ENCODE measurements at places on chromosomes 12 and 14. TPM values are rescaled to one million over a fixed set of nuclear protein-coding genes. Genes with fewer than 3 reads are reported as not detected.
A peak's percentile ranks its signal among the peaks of the same experiment; 100 is the strongest.

The ARMH4 gene
- total RNA-seq, result 47.2 TPM

The TPH2 gene
- 1.00 TPM for total RNA-seq

The MYH6 gene
- total RNA-seq, result 0.09 TPM

The BIN2 gene
- 1.1 TPM for total RNA-seq

DNA sequence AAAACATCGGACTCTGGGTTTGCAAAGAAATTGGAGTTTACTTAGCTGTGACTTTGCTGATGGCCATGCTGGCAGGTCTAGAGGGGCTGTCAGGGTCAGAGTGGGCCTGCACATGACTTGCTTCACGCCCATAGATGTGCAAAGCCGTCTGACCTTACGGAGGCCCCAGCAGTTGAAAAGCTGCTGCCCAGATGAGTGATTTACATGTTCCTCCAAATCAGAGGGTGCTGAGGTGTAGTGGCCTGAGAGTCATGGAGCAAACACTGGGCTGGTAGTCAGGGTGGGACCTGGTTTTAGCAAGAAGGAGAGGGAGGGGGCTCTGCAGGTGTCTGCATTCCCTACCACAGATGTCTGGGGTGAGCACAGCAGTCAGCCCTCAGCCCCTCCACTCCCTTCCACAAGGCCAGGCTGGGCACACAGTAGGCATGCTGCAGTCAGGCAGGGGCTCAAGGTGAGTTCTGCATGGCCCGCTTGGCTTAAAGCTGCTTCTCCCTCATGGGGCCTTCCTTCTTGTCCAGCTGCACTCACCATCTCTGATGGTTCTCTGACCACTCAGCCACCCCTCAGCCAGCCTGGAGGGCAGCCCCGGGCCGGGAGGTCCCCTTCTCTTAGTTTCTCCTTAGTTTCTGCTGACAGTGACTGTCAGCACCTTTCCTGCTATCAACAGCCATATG, 34.2 kb upstream of the EML1 start:
- no peak for DNase-seq

DNA sequence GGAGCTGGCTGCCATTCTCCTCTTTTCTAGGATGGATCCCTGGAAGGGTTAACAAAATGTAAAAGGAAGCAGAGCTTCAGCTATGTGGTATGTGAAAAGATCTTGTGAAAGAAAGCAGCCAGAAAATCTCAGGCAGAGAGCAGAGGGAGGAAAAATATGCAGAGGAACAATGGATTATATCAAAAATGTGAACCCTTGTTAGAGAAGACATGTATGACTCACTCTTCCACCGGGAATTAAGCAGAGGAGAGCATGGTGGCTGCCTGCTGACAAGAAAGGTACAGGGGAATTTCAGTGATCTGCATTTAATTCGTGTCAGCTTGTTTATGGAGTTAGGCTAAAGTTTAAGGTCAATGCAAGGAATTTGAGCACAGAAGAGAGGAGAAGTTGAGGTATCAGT, 46.3 kb downstream of the KCNA1 start:
- DNase-seq, result no peak

DNA sequence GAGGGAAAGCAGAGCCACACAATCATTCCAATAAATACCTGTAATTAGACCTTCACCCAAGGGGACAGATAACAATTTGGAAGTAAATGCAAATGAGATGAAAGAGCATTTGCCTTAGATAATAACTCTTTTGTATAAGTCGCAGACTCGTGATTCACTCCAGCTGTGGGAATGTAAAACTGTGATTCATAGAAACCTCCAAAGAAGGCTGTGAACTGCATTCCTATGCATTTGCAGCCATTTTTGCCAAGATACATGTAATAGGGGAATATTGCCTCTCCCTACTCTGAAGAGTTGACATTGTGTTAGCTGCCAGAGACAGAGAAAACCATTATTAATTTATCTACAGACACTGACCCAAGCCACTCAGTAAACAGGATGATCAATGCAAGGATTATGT, 181.9 kb upstream of the ARHGAP5 start:
- no peak for DNase-seq

DNA sequence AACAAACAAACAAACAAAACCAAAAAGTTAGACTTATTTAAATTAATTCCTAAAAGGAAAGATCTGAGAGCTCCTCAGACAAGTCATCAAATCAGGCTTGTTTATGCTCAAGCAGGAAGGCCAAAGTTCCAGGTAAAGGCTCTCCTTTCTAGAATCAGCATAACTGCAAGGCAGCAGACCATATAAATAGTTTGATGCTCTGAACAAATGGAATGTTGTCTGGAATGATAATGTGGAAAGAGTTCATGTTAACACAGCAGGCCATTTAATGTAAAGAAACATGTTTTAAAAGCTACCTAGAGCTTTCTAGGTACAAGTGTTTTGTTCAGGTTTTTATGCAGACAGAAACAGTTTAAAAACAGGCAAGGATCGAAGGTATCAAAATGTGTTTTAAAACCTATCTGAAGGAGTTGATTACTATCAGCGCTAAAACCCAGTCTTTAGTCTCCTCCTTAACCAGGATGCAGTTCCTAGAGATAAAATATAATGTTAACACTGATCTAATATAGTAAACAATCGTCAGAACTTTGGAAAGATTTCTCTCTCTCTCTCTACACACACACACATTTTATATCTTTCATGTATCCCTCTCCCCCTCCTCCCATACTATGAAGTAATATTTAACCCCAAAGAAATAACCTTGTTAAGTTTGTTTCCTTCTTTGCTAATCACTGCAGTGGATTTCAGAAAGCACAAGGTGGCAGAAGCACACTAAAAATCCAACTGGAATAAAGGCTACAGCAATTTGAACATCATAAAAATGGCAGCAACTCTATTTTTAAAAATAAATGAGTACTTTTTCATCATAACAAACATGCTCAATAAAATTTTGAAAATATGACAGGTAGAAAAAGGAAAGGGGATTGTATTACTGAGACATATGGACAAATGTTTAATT, 135.5 kb downstream of the PAWR start:
- peak; percentile 8 for DNase-seq

DNA sequence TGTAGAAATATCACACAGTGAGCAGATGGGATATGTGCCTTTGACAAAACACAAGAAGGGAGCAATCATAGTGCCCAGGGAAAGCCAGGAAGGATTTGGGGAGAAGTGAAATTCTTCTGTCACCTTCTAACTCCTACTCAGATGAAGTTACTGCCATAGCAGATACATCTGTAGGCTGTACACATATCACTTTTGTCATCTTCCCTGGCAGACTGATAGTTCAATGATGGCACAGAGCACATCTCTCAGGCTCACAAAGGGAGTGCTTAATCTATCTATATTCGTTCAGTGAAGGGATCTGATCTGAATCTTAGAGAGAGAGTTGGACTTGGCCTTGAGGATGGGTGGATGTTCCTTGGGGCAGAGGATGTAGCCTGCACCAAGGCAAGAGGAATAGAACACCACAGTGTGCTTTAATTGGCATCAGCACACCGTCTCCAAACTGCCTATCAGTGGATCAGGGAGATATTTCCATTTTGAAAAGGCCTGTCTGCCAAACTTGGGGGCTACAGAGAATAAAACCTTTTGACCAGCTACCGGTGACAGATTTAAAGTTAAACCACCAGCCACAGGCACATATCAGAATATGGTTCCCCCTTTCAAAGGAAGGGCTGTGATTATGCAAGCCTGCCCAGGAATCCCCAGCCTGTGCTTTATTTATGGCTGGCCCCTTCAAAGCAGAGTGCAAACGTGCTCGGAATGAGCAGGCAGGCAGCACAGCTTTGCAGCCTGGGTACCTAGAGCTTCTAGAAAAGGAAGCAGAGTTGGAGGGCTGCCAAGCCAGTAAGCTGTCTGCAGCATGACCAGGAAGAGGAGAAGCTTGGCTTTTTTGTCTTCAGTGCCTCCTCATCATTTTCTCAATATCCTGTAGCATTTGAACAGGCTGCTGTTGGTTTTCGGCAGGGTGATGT, 165.5 kb upstream of the DYRK2 start:
- no peak for DNase-seq

GRCh38 chr14:100988956-100989355, 85.4 kb upstream of the RTL1 start:
- no peak for DNase-seq

GRCh38 chr12:22628228-22628627, 3.3 kb downstream of the ETNK1 start:
- no peak for DNase-seq

GRCh38 chr12:63006536-63006935, 71.6 kb upstream of the PPM1H start:
- DNase-seq, result no peak

DNA sequence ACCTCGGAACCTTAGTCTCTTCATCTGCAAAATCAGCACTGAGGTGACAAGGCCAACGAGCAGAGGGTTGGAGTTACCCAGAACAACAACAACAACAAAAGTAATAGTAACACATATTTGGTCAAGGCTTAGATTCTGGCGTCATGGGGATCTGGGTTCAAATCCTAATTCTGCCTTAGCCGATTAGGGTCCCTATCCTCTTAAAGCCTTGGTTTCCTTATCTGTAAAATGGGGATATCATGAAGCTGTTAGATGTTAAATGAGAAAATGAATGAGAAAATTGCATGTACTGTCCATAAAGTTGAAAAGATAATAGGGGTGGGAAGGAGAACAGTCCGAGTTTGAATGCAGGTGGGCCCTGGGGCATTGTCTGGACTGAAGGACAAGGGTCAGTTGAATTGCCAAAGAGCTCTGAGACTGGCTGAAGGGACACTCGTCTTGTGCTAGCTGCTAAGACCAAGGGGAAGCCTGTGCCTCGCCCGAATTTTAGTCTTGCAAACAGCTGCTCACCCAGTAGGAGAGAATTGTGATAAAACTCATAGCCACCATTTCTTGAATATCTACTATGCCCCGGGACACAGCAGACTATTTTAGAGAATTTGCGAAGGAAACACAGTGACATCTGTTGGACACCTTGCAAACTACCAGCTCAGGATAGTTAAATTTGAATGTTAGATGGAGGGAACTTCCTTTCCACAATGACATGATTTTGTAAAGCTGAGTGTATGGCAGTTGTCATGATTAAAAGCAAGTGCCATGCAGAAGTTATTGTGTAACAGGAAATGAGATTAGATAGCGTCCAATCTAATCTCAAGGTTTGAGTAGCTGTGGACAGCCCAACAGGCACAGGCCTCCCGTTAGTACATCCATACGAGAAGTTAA, 6.8 kb upstream of the HNF1A start:
- DNase-seq, result peak; percentile 75

GRCh38 chr12:104354167-104354867, 50.8 kb downstream of the EID3 start:
- DNase-seq, result no peak

DNA sequence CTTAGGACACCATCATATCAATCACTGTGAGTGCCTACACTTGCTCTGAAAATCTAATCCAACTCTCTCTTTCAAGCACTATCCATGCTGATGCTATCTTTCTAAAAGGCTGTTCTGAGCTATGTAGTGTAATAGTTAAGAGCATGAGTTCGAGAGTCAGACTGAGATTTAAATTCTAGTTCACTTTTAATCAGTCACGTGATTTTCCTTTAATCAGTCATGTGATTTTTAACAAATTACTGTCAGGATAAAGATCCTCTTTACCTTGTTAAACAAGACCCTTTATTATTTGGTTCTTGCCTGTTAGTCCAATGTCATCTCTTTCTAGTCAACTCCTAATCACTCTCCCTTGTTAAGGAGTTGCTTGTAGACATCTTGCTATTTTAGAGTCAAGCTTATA, 653.0 kb downstream of the RPL10L start:
- no peak for DNase-seq

GRCh38 chr12:4829793-4830162, 79.9 kb upstream of the KCNA1 start:
- no peak for DNase-seq

GRCh38 chr14:71799841-71800240, 132.4 kb upstream of the RGS6 start:
- no peak for DNase-seq

- peak; percentile 70 for DNase-seq
Measured at GRCh38 chr12:31353750-31354708, 28.1 kb upstream of the SINHCAF start.

- no peak for DNase-seq
Measured at GRCh38 chr14:41476526-41476925, 130.2 kb upstream of the LRFN5 start.

GRCh38 chr12:117188961-117189724, 1.1 kb downstream of the FBXO21 start:
- peak; percentile 38 for DNase-seq

GRCh38 chr14:32469388-32470160, 140.5 kb downstream of the AKAP6 start:
- peak; percentile 41 for DNase-seq

DNA sequence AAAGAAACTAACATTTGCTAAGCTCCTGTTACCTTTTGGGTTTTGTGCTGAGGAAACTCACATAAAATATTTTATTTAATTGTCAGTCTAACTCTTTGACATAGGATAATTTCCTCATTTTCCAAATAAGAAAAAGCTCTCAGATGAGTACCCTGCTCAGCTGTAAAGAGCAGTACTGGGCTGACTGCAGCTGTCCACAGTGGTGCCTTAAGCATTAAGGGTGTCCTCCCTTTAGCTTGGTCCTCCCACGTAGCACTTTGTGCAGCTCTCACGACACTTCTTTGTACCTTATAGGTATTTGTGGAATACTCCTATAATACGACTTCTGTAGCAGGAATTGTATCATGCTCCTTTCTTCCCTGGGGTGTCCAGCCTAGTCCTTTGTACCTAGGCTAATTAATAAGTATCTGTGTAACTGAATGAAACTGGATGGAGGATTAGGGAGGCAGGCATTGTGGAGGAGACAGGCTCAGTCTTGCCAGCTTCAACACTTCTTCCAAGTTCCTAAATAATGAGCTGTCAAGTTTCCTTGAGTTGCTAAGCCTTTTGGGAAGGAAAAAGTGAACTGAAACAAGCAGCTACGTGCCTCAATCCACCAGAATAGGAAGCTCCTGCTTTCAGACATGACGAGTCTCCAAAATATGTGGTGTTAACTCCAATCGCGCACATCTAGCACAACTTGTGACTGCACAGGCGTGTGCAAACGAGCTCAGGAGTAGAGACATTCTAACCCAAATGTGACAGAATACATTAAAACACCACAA, 123.0 kb downstream of the SLC38A4 start:
- DNase-seq, result no peak

GRCh38 chr14:55773984-55774545, 194.1 kb downstream of the KTN1 start:
- no peak for DNase-seq

DNA sequence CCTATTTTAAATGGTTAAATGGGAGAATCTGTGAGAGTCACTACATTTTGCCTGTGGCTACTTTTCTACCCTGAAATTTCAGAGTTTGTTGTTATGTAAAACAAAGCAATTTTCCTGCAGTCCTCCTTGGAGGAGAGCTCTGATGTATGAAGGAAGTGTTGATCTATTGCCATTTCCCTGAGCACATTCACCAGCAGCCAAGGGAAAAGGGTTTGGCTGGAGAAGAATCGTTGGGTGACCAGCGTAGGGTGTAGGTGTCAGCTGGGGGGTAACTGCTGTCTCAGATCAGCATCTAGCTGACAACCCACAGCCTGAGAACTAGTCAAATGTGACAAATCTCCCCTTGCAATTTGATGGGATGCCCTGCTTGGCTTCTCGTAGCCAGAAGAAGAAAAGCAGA, 230.5 kb downstream of the PDZRN4 start:
- no peak for DNase-seq

GRCh38 chr12:60644076-60644475, 1048.2 kb downstream of the SLC16A7 start:
- no peak for DNase-seq

- DNase-seq, result no peak
Measured at GRCh38 chr14:78292003-78292402, 121.8 kb downstream of the NRXN3 start.

Measured in cerebellum (tissue), 4 donors.